Uterus (tissue), 4 donors: ENCODE measurements at places on chromosomes 12 and 14. TPM values are rescaled to one million over a fixed set of nuclear protein-coding genes. Genes with fewer than 3 reads are reported as not detected.

- peak; percentile 31 for DNase-seq
Measured at GRCh38 chr14:61342486-61342885, 21.1 kb downstream of the PRKCH start.

GRCh38 chr14:105913861-105914260, 387.5 kb downstream of the TMEM121 start:
- no peak for DNase-seq

DNA sequence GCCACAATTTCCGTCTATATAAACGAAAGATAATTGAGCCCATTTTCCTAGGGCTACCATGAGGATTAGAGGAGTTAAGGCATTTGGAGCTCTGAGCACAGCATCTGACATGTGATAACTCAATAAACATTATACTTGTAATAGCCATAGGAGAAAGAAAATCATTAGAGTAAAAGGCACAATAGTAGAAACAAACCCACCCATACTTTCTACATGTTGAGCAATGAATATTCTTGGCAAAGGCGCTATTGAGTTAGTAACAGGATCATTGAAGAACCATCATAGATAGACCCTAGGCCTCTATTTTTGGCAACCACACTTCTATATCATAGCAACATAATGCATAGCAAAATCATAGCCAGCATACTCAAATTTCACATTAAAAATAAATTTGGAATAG, 664.1 kb downstream of the NOVA1 start:
- DNase-seq, result no peak

DNA sequence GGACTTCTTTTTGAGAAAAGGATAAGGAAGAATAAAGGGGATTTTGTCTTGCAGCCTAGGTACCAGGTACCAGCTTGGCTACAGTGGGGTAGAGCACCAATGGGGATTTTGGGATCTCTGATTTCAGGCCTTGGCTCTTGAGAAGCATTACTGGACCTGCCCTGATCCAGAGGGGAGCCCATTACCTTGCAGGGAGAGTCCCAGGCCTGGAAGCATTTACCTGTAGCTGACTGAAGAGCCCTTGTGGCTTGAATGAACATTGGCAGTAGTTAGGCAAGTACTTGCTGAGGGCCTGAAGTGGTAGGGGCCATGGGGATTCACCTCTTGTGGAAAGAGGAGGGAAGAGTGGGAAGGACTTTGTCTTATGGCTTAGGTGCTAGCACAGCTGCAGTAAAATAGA, 308.2 kb upstream of the FBXO33 start:
- DNase-seq, result no peak

RIPK3 gene
- 0.29 TPM for total RNA-seq

AQP5 gene
- not detected for total RNA-seq
